ENCODE measurements at places on chromosomes 11 and 22.

DNA sequence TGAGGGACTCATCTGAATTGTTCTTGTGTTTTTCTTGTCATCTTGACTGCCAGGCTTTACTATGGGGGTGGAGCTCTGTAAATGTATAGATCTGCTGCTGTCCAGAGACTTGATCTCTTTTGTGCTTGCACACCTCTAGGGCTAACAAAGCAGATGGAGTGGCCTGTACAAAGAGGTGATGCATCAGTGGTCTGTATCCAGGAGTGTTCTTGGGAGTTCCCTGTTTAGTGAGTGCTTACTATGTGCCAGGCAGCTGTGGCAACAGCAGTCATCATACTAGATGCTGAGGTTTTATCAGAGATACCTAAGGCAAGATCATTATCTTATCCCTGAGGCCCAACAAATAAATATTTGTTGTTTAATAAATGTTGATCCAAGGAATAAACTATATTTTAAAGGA is 33.4 kb downstream of the STIM1 start:
- no peak for DNase-seq

- DNase-seq, result no peak
Measured at GRCh38 chr11:114924042-114924441, 245.7 kb downstream of the NXPE2 start.

DNA sequence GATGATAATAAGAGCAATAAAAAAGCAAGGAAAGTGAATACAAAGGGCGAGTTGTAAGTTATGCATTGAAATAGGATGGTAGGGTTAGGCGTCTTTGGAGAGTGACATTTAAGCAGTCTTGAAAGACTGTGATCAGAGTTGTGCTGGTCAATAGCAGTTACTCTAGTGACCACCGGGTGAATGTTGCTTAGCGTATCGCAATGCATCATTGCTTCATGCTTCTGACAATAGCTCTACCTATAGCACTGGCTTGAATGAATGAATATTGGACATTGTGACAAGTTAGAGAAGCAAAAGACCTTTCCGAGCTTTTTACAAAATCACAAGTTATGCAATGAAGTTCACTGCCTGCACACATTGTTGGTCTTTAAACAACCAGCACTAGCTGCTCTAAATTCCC is 7.7 kb upstream of the OR8B12 start:
- no peak for DNase-seq

GRCh38 chr11:128254941-128255340 is 332.4 kb downstream of the ETS1 start:
- no peak for DNase-seq

- no peak for DNase-seq
Measured at GRCh38 chr11:19955660-19956059, 204.6 kb downstream of the DBX1 start.

GRCh38 chr22:35335936-35336781 is 36.5 kb downstream of the TOM1 start:
- DNase-seq, result no peak

DNA sequence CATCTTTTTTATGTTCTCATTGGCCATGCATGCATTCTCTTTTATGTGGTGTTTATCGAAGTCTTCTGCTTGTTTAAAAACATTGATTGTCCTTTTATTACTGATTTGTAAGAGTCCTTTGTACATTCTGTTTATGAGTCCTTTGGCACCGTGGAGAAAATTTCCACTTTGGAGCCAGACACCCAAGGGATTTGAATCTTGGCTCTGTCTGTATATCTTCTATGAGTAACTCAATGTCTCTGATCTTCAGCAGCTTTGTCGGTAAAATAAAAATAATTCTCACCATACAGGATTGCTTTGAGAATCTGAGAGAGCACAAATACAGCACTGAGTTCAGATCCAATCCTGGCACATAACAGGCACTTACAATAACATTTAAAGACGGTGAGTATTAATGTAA is 12.8 kb upstream of the SORL1 start:
- DNase-seq, result no peak

DNA sequence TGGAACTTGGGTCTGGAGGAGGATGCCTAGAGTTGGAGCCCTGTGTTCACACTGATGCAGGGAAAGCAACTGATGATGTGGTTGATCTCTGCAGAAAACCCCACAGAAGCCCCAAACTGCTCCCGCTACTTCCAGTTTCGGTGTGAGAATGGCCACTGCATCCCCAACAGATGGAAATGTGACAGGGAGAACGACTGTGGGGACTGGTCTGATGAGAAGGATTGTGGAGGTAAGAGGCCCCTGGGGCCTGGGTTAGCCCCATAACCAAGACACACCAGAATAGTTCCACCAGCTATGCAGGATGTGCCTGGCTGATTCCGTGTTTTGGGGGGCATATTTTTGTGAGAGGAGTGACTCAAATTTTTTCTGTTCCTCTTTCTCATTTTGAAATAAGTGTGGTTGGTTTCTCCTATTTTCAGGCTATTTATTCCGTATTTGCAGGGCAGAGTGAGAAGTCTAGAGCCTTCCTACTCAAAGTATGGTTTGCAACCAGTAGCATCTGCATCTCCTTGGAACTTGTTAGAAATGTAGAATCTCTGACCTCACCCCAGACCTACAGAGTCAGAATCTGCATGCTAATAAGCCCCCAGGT is 137.3 kb upstream of the SORL1-AS1 start:
- DNase-seq, result no peak

DNA sequence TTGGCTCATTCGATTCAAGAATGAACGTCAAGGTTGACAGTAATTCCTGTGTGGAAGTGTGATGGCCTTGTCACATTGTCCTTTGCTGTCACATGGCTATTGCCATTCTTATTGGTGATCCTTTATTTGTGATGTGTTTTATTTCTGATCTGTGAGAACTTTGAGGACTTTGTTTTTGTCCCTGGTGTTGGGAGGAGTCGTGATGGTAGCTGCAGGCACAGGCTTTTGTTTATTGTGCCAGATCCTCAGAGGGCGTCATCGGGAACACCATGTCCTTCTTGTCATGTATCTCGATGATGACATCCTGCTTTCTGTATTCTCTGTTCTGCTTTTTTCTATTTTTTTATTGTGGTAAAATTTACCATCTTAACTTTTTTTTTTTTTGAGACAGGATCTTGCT is 5.6 kb downstream of the PICK1 start:
- no peak for DNase-seq

GRCh38 chr11:115691030-115691429 is 186.8 kb upstream of the CADM1 start:
- no peak for DNase-seq
